ENCODE measurements at places on chromosomes 7 and 10.

- no peak for DNase-seq
Measured at GRCh38 chr10:133134411-133135115, 25.5 kb upstream of the KNDC1 start.

GRCh38 chr10:15141136-15142054 is 27.1 kb downstream of the NMT2 start:
- DNase-seq: no peak

- no peak for DNase-seq
Measured at GRCh38 chr10:103124420-103125096, 68.5 kb downstream of the NT5C2 start.

- no peak for DNase-seq
Measured at GRCh38 chr7:138975343-138976104, 5.7 kb downstream of the KIAA1549 start.

GRCh38 chr7:42232275-42232674 is 4.7 kb downstream of the GLI3 start:
- no peak for DNase-seq

GRCh38 chr7:97011536-97012364 is 6.4 kb downstream of the DLX6 start:
- DNase-seq: no peak

DNA sequence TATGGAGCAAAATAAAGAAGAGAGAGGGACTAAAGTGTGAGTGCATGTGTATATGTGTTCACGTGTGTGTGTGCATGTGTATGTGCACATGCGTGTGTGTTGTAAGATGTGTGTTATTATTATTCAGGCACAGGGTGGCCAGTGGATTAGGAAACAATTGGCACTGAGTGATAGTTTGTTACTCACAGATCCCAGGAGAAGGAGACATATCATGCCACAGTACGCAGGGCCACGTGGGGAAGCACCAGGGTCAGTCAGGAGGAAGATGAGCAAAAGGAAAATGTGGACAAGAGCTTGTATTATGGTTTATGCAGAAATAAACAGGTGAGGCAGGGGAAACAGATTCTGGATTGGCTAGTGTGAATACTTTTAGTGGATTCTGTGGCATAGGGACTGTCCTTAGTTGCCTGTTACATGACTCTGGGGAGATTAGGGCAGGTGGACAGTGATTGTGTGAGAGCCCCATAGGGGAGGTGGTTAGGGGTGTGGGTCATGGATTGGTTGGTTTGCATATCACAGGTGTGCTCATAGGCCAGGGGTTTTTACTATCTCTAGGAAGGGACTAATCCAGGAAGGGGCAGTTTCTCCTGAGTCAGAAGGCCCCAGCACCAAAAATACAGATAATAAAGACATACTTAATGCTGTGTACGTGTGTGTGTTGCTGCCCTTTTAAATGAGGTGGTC is 90.0 kb downstream of the PLXDC2 start:
- DNase-seq: no peak

- peak; percentile 14 for DNase-seq
Measured at GRCh38 chr7:90596671-90597562, 796 bp downstream of the CDK14 start.

DNA sequence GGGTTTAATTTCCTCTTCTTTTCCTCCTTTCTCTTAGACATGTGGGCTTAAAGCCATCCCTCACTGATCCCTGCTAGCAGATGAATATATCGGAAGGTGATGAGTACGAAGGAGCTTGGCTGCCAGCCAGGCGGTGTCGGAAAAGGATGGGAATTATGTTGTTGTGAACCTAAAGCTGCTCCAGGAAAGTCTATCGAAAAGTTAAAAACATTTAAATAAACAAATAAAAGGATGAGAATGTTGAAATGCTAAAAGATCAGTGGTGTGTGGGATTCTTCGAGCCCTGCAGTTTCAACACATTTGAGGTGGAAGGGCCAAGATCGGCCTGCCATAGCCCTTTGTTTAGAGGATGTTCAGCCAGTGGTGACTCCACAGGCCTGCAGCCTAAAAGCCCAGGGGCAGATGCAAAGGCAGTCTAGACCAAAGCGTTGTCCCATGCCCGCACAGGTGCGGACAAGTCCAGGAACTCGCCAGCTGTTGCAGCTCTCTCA is 107.9 kb downstream of the JCAD start:
- no peak for DNase-seq

- no peak for DNase-seq
Measured at GRCh38 chr10:132101529-132101928, 35.8 kb downstream of the JAKMIP3 start.

GRCh38 chr10:72712136-72712535 is 20.2 kb downstream of the MCU start:
- DNase-seq: no peak

DNA sequence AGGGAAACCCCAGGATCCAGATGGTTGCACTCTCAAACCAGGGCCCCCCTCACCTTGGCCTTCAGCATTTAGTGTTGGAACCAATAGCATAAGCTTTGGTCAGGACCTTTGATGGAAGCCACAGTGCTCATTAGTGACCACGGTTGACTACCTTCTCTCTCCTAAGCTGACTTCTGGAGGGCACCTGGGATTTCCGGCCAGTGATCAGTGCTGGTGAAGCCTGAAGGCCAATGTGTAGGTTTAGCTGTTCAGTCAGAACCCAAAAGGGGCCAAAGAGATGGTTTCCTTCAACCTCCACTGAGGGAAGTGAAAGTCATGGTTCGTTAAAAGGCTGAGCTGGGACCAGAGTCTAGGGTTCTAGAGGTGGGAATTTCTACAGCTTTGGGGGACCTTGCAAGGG is 46.4 kb downstream of the TCF7L2 start:
- no peak for DNase-seq

DNA sequence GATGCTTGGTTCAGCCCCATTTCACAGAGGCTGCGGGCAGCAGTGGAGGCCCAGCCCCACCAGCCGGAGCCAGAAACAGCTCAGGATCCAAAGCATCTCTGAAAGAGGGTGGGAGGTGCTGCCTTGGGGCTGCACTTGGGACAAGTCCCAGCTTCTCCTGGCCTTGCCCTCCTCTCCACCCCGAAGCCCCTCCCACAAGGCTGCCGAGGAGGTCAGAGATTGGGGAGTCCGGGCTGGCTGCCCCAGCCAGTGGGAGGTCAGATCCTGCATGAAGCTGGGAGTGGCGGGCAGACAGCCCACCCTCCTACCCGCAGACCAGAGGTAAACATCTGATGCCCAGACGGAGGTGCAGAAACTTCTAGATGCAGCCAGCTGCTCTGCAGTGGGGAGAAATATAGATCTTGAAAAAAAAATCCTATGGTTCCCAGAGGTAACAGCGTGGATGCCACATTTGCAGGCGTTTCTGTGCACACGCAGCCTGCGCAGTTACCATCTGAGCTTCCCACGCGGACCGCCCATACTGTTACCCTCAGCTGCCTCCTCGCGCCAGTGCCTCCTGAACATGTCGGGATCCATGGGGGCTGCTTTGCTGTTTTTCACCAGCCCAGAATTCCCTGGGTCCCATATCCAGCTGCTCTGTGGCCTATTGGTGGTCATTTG is 36.9 kb upstream of the GNA12 start:
- DNase-seq: no peak

GRCh38 chr10:18418541-18419215 is 232.7 kb downstream of the NSUN6 start:
- DNase-seq: peak; percentile 66

- DNase-seq: no peak
Measured at GRCh38 chr10:124142960-124143359, 49.6 kb upstream of the CHST15 start.

DNA sequence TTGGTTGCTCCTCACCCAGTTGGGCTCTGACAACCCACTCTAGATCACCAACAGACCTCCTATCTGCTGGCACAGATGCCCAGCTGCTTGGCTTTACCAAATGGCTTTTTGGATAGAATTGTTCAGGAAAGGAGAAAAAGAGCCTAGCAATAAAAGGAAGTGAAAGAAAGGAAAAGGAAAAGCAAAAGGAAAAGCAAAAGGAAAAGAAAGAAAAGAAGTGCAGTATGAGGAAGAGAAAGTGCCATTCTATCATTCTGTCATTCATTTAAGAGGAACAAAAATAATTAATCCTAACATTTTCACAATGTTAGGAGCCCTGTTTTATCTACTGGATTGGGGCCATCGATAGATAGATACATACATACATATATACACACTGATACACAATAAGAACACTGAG is 353.6 kb downstream of the THSD7A start:
- DNase-seq: no peak

DNA sequence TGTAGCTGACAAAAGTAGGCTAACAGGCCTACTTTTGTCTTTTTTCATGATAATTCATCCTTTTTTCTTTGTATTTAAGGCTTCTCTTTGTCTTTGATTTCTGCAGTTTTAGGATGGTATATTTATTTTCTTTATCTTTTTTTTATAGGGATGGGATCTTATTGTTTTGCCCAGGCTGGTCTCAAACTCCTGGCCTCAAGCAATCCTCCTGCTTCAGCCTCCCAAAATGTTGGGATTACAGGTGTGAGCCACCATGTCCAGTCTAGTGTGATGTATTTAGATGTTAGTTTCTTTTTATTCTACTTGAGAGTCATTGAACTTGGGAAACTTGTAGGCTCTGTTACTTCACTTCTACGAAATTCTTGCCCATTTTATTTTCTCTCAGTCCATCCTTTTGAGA is 35.4 kb downstream of the TRIM24 start:
- DNase-seq: no peak

DNA sequence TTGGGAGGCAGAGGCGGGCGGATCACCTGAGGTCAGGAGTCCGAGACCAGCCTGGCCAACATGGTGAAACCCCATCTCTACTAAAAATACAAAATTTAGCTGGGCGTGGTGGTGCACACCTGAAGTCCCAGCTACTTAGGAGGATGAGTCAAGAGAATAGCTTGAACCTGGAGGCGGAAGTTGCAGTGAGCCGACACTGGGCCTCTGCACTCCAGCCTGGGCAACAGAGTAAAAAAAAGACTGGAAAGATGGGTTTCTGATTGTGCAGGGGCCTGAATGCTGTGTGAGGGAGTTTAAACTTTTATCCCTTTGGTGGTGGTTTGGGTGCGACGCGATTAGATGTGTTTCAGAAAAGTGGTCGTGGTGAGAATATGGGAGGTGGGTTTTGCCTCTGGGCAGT is 1.8 kb downstream of the CHST12 start:
- DNase-seq: no peak

DNA sequence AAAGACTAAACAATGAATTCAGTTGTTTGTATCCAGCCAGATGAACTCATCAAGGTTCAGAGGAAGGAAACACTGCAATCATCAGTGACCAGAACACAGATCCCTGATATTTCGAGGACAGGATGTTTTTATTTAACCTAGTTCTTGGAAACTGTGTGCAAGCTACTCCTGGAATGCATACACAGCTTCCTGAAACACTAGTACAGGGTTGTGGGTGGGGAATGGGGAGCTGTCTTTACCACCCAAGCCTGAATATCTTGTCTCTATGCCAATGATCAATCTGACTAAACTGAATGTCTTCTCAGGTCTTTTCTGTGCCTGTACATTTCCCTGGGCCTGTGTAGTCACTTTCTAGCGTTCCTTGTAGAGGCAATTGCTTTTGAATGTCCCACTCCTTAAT is 374.6 kb downstream of the CALN1 start:
- DNase-seq: no peak

- no peak for DNase-seq
Measured at GRCh38 chr7:139915864-139916716, 87.0 kb downstream of the TBXAS1 start.

- no peak for DNase-seq
Measured at GRCh38 chr10:110508806-110509544, 11.3 kb downstream of the DUSP5 start.

DNA sequence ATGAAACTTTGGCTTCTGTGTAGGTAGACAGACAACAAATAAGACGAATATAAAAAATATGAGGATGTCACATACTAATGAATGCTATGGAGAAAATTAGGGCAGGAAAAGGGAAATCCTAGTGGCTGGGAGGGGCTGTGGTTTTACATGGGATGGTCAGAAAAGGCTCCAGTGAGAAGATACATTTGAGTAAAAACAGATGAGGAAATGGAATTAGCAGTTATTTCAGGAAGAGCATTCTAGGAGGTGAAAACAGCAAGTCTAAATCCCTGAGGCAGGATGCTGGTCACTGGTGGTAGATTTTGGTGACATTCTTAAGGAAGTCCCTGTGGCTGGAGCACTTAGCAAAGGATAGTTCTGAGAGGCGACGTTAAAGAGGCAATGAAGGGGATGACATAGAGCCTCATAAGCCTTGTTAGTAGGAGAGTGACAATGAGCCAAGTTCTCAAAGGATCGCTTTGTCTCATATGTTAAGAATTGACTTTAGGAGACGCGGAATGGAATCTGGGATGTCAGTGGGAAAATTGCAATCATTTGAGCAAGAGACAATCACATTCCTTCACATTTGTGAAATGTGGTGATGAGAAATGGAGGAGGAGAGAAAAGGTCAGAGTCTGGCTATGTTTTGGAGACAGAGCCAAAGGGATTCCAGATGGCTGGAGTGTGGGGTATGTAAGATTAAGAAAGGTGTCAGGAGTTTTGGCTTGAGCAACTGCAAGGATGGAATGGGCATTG is 384.7 kb upstream of the FZD8 start:
- no peak for DNase-seq

GRCh38 chr7:122743211-122743610 is 40.5 kb upstream of the RNF148 start:
- DNase-seq: no peak

DNA sequence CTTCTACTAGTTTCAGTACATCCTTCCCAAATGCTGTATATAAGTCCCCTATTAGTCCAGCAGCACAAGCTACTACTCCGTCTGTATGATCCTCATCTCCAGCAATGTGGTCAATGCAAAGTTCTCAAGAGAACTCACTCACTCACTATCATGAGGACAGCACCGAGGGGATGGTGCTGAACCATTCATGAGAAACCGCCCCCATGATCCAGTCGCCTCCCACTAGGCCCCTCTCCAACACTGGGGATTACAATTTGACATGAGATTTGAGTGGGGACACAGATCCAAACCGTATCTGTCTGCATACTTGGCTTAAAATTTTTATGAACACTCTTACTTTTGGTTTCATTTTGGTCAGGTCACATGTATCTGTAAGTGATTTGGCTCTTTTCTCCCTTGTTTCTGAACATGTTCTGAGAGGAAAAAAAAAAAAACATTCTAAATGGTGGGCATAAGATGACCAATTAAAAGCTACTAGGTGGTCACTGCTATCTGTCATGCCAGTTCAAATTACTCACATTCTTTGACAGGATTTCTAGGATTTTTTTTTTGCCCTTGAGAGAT is 60.1 kb downstream of the ZNF783 start:
- no peak for DNase-seq

DNA sequence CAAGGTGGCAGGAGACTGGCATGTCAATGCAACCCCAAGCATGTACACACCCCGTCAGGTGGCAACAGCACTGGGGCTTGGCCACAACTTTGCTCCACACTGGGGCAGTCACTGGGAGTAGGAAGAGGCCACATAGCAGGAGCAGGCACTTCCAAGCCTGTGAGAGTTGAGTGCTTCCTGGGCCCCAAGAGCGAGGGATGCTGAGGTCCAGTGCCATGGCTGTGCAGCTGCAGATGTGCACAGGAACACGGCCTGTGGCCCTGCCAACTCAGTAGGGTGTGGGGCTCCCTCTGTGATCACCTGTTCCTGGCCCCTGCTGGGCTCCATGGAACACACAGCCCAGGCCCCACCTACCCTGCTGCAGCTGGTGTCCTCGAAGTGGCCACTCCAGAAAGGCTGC is 932.8 kb upstream of the SORCS1 start:
- no peak for DNase-seq

GRCh38 chr7:110544194-110544593 is 546.7 kb upstream of the LRRN3 start:
- DNase-seq: no peak

Measured in globus pallidus (tissue), 1 donor.